NCI-H2081 (cell line): ENCODE measurements at places on chromosomes 3 and 15.

- DNase-seq: no peak
Measured at GRCh38 chr3:14518432-14518802, 21.7 kb downstream of the GRIP2 start.

DNA sequence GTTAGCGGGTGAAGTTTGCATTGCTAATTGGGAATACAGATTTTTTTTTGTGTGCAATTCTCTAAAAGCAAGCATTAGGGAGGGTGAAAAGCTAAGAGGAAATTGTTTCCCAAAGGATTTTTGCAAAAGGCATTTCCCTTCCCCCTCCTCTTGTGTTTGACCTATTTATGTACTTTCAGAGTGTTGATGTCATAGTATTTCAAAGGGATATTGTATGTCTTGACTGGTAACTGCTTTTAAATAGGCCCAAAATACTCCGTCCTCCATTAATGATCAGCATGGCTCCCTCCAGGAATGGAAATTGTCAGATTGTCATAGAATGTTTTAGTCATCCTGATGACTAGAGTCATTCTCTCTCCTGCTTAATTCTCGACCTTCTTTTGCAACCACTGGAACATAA is 32.4 kb downstream of the TRIM71 start:
- DNase-seq: no peak

- DNase-seq: no peak
Measured at GRCh38 chr3:53715815-53716483, 130.3 kb downstream of the CHDH start.

- no peak for DNase-seq
Measured at GRCh38 chr3:186502966-186503712, 41.0 kb downstream of the CRYGS start.

- no peak for DNase-seq
Measured at GRCh38 chr3:29281344-29282241, 722 bp downstream of the RBMS3 start.

- DNase-seq: peak; percentile 64
Measured at GRCh38 chr3:89098964-89099585, 8.3 kb upstream of the EPHA3 start.

- no peak for DNase-seq
Measured at GRCh38 chr3:101325393-101326134, 5.2 kb upstream of the IMPG2 start.

DNA sequence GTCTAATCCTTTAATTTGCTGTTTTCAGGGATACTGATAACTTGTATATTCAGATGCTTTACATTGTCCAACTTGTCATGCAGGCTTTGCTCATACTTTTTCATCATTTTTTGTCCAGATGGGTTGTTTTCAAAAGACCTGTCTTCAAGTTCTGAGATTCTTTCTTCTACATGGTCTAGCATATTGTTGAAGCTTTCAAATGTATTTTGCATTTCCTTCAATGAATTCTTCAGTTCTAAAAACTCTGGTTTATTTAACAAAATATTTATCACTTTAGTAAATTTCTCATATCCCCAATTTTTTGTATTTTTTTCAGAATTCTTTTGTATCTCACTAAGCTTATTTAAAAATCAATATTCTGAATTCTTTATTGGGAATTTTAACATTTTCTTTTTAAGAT is 388.3 kb upstream of the IL12A start:
- no peak for DNase-seq

- DNase-seq: no peak
Measured at GRCh38 chr3:141526709-141527108, 39.9 kb downstream of the RASA2 start.

DNA sequence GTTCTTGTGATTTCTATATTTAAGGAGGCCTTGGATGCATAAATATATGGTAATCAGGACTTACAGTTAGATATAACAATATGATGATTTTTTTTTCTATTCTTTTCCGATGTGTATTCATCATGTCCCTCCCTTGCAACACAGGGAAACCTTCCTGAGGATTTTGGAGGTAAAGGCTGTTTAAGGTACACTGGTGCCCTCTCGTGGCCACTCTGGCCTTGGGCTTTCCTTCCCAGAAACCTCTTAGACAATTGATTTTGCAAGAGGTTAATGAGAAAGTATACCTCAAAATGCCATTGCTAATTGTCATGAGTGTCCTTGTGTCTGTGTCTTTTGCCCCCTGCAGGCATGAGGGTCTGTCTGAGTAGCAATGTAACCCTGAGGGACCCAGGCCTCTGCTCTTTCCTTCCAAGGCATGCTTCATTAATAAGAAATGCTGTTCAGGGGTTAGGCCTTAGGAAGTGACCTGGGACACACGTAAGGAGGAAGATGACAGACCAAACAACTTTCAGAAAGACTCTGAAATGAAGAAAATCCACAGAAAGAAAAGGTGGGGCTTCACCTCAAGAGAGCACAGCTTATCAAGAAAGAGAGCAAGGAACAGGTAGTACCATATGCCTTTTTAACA is 70.3 kb upstream of the PPP2R3A start:
- peak; percentile 80 for DNase-seq

DNA sequence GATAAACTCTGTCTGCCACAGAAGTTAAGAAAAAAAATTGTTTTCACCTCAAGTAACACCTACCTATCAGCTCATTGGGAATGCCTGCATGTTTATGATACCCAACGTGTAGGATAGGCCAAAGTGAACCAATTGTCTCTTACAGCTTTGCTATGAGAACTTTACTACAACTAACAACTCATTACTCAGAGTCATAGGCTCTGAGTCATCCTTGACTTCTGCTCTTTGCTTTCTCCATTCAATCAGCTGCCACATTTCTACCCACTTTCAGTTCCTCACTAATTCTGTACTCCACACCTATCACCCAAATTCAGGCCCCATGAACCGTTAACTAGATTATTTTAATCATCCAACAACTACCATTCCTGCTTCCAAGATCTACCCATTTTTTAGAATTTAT is 843.9 kb downstream of the TUSC7 start:
- DNase-seq: no peak

DNA sequence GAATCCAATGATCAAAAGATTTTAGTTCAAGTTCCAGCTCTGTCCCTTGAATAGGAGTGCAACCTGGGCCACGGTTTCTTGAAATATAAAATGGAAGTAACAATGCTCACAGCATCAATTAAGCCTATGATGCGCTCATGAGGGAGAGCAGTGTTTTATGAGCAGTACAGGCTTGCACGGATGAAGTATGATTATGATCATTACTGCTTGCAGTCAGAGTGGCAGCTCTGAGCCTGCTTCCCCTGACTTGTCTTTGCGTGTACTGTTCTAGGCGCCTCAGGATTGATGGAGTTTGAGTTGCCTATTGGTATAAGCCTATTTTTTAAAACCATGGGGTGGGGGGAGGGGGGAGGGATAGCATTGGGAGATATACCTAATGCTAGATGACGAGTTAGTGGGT is 37.0 kb downstream of the ITGB5 start:
- DNase-seq: no peak

DNA sequence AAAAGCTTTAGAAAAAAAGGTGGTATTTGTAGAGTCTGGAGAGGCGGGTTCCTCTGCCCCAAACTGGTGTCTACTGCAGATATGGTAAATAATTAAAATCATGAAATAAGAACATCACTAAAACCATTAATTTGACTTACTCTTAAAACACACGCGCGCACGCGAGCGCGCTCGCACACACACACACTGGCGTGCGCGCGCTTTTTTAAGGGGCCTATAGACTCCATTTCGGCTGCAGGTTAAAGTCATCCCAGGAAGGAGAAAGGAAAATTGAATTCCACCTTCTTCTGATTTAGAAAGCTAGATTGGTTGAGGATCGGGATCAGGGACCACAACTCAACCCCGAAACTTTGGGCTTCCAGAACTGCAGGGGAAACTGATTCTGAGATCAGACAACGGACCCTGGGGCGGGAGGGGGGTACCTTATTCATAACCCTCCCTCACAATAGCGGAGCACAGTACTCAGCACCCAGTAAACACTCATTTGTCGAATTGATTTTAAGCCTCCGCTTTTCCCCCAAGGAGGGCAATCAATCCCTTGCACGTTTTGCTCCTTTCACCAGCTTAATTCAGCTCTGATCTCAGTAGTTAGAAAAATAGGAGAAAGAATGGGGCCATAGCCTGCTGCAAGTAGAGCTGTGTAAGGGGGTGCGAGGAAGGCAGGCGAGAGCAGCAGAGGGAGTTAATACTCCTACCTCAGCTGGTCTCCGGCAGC is 509 bp upstream of the LRRC3B start:
- DNase-seq: no peak

DNA sequence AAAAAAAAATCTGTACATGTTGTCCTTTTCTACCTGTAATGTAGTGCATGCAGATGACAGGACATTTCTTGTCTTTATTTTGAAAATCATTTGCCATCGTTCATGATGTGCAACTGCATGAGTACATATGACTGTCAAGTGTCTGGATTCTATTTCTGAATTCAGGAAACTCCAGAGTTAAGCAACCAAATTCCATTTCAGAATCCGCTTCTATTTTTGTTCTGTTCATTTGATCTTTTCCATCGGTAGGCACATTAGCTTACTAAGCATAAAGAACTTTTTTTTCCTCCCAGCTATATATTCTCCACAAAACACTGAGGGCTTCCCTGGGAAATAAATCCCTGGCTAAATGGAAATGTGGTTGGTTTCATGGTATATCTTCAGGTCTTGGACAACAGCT is 365.6 kb downstream of the PTPRG start:
- no peak for DNase-seq

GRCh38 chr3:144052275-144052674 is 80.7 kb downstream of the DIPK2A start:
- no peak for DNase-seq

DNA sequence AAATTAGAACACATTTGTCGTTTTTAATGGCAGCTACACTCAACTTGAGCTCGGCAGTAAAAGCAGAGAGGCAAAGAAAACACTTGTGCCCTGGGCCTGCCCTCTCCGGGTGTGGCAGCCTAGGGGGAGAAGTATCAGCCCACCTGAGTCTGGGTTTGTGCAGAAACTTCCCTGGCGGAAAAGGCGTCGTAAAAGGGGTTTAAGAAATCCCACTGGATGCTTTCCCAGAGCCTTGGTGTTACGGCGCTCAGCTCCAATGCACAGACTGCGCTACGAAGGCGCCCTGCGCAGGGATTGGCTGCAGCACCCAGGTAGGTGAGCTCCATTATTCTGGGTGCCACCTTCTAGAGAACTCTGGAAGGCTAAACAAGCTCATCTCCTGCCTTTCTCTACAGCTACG is 461.5 kb upstream of the NR2F2 start:
- no peak for DNase-seq

DNA sequence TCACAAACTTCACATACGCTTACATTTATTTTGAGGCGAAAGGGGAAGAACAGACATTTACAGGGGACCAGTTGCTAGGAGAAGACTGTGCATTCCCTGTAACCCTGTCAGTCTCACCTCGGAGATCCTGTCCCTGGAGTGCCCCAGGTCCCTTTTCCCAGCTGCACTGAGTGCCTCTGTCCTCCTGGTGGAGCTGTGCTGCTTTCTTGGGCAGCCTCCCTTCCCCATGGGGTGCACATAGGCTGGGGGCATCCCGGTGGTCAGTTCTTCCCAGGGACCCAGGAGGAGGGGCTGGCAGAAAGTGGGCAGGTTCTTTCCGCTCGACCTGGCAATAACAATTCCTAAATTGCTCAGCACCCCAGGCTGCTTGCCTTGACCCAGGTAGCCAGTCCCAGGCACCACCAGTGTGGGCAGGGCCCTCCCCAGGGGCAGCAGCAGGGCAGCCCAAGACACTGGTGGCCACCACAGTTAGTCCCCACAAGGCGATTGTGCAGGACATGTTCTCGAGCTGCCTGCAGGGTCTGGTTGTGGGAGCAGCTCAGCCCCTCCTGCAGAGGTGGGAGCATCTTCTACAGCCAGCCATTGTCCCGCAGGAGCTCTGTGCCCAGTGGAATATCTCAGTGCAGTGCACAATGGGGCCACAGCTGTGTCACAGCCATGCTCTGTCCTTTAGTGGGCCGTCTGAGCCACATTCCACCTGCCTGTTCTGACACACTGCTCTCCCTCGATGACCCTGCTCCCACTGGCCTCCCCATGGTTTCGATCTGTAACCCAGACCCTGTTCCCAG is 36.3 kb downstream of the APBA2 start:
- no peak for DNase-seq

- DNase-seq: no peak
Measured at GRCh38 chr15:73558529-73558928, 74.7 kb downstream of the NPTN start.

GRCh38 chr3:53274938-53275605 is 19.2 kb upstream of the TKT start:
- no peak for DNase-seq

DNA sequence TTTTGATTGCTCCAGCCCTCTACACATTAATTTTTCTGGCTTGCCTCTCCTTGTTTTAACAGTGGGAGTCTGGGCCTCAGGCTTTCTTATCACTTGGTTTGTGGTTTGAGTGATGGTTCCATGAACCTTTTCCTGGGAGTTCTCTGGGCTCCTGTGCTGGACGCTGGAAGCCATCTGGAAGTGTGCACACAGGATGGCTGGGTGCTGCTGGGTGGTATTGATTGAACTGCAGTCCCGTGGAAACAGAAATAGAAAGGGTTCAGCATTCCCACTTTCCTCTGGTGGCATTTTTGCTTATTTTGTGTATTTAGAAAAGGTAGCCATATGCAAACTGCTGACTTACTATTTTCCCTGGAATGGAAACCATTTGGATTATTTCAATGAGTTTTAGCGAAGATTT is 25.6 kb downstream of the MITF start:
- no peak for DNase-seq

DNA sequence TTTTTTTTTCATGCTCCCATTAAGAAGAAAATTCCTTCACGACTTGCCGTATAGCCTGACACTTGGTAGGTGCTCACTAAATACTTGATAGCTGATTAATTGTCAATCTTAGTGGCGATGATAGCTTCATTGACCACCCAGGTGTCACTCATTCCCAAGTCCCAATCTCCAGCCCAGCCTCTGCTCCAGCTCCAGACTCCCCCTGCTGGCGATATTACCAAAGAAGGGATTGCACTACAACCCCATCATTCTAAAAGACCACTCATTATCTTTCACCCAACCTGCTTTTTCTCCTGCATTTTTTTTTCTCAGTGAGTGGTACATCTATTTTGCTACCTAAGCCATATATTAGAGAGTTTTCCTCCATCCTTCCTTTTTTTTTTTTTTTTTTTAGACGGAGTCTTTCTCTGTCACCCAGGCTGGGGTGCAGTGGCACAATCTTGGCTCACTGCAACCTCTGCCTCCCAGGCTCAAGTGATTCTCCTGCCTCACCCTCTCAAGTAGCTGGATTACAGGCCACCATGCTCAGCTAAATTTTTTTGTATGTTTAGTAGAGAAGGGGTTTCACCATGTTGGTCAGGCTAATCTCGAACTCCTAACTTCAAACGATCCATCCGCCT is 19.5 kb upstream of the COMMD2 start:
- DNase-seq: peak; percentile 50

GRCh38 chr3:46829699-46830208 is 33.5 kb downstream of the MYL3 start:
- no peak for DNase-seq

GRCh38 chr3:146157325-146158060 is 3.5 kb downstream of the PLOD2 start:
- DNase-seq: no peak
